SK-N-SH (cell line): ENCODE measurements at places on chromosomes 3 and 15. TPM values are rescaled to one million over a fixed set of nuclear protein-coding genes. Genes with fewer than 3 reads are reported as not detected.

DNA sequence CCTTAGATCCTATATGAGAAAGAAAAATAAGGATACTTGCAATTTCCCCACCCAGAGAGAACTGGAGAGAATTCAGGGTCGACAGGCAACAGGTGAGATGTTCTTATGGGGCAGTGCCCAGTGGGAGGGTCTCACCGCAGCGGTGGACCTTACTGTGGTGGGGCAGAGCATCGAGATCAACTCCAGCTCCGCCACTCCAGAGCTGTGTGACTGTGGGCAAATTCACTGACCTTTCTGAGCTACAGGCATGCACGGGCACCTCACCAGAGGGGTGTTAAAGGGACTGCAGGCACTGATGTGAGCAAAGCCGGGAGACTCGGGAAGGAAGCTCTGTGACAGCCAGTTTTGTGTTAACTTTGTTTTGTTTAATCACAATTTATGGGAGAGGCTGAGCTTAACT is 30.9 kb downstream of the RGMA start:
- H3K4me3 ChIP-seq, result no peak overlapping the region
- H3K36me3 ChIP-seq, result no peaks in the 10 kb centered on the region
- no peak overlapping the region for H3K27ac ChIP-seq
- no peaks in the 10 kb centered on the region for H3K27me3 ChIP-seq
- DNase-seq, result no peak
- no peaks in the 10 kb centered on the region; the same call in 1 of the 2 replicates for H3K4me1 ChIP-seq

- no peaks in the 10 kb centered on the region; the same call in 1 of the 2 replicates for H3K27me3 ChIP-seq
- no peaks in the 10 kb centered on the region for H3K4me1 ChIP-seq
- H3K4me3 ChIP-seq, result no peak overlapping the region
- no peak for DNase-seq
- H3K36me3 ChIP-seq, result no peaks in the 10 kb centered on the region
Measured at GRCh38 chr3:122985539-122985938, 42.0 kb downstream of the SEMA5B start.

DNA sequence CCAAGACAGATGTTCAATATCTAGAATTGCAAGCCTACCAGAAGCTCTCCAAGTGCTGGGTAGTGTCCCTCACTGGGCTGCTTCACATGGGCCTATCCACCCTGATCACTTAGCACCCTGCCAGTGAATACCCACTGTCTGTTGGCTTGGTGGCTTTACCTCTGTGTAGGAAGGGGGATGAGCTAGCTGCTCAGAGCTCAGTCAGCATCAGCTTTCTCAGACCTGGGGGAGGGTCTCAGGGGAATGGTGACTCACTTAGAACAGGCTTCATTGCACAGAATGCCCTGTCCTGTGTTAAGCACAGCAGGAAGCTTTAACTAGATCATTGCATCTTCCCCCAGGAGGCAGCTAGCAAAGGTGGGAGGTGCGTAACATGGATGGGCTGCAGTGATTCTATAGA is 209.8 kb downstream of the PDCD6IP start:
- H3K36me3 ChIP-seq, result no peaks in the 10 kb centered on the region
- no peak overlapping the region for H3K27ac ChIP-seq
- no peak overlapping the region for H3K4me3 ChIP-seq
- H3K27me3 ChIP-seq, result no peaks in the 10 kb centered on the region

DNA sequence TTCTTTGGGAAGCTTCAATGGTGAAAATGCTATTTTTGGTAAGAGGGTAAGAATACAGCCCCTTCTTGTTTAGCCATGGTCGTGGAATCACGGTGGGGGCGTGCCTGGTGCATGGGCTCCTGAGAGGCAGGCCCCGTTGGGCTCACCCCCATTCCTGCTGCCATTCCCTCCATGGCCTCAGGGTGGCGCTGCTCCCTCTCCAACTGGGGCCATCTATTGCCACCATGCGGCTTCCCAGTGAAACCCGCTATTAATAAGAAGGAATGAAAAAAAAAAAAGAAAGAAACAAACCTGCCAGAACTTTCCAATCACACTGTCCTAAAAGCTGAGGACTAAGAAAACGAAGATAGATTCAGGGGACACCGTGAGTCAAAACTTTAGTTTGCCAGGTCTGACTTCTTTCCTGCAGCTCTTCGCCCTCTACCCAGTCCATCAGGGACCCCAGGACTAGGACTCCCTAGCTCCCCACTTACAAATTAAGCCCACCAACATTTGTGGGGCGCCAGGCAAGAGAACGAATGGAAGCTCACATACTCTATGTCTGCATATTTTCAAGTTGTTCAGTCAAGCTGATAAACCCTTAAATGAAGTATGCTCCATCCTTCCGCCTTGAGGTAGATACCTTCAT is 30.6 kb upstream of the ABHD2 start:
- H3K4me1 ChIP-seq, result no peaks in the 10 kb centered on the region
- H3K36me3 ChIP-seq, result no peaks in the 10 kb centered on the region
- H3K4me3 ChIP-seq, result no peak overlapping the region; the same call in 1 of the 2 replicates
- peak; percentile 88 for DNase-seq
- H3K27ac ChIP-seq, result no peak overlapping the region

DNA sequence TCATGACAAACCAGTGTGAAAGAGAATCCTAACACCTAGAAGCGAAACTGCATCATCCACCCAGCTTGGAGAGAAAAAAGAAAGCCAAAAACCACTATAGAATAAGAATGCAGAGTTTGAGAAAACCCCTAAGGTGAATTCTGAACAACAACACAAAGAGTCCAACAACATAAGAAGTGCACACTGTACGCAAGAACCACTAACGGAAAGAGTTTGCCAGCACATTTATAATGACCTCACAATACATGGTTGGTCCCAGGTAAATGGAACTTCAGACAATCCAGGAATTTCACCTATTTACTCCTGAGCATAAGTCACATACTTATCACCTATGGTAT is 128.3 kb upstream of the BHLHE40 start:
- peaks cover 14% of the 10 kb centered on the region for H3K4me1 ChIP-seq
- no peaks in the 10 kb centered on the region for H3K27me3 ChIP-seq
- DNase-seq, result no peak
- no peak overlapping the region for H3K27ac ChIP-seq

DNA sequence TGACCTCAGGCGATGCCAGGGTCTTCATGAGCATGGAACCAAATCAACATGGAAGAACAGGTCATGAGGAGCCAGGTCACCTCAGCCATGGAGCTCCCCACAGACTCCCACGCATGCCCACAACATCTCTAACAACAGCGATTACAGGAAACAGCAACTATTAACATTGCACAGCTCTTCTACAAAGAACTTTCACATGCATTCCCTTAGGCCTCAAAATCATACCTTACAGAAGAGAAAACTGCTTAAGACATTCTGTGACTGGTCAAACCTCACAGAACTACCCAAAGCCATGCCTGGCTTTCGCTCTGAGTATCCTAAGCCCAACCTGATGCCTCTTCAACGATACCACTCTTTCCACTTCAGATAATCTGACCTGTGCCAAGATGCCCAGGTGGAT is 117.8 kb downstream of the OXNAD1 start:
- DNase-seq, result no peak
- H3K27ac ChIP-seq, result no peak overlapping the region
- no peak overlapping the region for H3K4me3 ChIP-seq
- H3K27me3 ChIP-seq, result no peaks in the 10 kb centered on the region
- H3K36me3 ChIP-seq, result peaks cover 1% of the 10 kb centered on the region
- peaks cover 7% of the 10 kb centered on the region; the same call in 1 of the 2 replicates for H3K4me1 ChIP-seq

DNA sequence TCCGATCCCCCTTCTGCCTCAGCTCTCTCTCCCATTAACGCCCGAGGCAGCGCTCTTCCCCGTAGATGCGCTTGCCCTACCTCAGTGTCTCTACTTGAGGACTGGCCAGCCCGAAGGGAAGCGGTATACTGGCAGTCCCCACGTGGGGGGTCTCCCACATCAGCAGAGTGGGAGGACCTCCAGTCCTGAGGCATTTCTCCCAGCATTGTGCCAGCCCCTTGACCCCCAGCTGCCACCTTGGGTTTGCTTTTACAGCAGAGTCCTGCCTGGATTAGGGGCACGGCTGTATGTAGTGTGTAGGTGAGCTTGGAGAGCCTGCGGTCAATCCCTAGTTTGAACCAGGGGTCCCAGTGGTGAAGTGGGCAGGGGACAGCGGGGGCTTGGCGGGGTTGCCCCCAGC is 767 bp downstream of the SEMA3F start:
- peaks cover 38% of the 10 kb centered on the region; the same call in 1 of the 2 replicates for H3K4me1 ChIP-seq
- H3K4me3 ChIP-seq, result peak overlapping the region; percentile 67
- H3K27me3 ChIP-seq, result no peaks in the 10 kb centered on the region

GRCh38 chr3:47455806-47456452 is 19.8 kb downstream of the SCAP start:
- H3K36me3 ChIP-seq, result no peaks in the 10 kb centered on the region
- H3K27me3 ChIP-seq, result no peaks in the 10 kb centered on the region
- no peak overlapping the region for H3K27ac ChIP-seq
- no peaks in the 10 kb centered on the region for H3K4me1 ChIP-seq
- no peak overlapping the region for H3K4me3 ChIP-seq

DNA sequence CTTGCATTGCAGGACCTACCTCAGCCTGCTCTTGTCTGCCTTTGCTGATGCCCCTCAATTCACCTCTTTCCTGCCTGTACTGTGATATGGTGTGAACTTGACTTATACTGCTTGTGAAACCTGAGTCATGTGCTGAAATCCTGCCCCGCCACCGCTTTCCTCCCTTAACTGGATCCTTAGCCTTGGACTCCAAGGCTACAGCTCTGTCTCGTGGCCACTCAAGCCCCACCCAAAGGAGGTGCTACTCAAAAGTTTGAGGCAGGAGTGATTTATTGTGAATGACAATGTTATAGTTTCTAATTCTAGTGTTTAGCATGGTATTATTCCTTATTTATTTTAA is 56.1 kb downstream of the MYZAP start:
- no peak for DNase-seq
- no peaks in the 10 kb centered on the region for H3K4me1 ChIP-seq
- H3K27ac ChIP-seq, result no peak overlapping the region

GRCh38 chr15:33161209-33161608 is 33.3 kb downstream of the FMN1 start:
- H3K36me3 ChIP-seq, result no peaks in the 10 kb centered on the region
- H3K27ac ChIP-seq, result peak overlapping the region; percentile 98
- peaks cover 21% of the 10 kb centered on the region for H3K4me1 ChIP-seq
- DNase-seq, result peak; percentile 48
- no peaks in the 10 kb centered on the region for H3K27me3 ChIP-seq

DNA sequence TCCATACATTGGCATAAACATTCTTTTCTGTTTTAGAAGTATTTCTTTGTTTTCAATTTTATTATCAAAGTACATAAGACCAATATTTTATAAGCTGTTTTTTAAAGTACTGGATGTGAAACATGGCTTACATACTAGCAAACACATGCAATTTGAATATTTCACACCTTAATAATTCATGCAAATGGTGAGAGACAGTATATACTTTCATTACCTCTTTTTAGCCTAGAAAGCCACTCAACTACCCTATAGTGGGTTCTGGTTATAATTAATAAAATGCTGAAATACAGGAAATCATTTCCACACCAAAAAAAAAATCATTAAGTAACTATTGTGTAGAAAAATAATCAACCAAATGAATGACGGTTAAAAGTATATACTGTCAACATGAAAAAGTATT is 38.5 kb upstream of the MELTF start:
- H3K27me3 ChIP-seq, result no peaks in the 10 kb centered on the region
- H3K4me1 ChIP-seq, result no peaks in the 10 kb centered on the region
- H3K27ac ChIP-seq, result no peak overlapping the region
- no peak overlapping the region for H3K4me3 ChIP-seq
- no peak for DNase-seq

DNA sequence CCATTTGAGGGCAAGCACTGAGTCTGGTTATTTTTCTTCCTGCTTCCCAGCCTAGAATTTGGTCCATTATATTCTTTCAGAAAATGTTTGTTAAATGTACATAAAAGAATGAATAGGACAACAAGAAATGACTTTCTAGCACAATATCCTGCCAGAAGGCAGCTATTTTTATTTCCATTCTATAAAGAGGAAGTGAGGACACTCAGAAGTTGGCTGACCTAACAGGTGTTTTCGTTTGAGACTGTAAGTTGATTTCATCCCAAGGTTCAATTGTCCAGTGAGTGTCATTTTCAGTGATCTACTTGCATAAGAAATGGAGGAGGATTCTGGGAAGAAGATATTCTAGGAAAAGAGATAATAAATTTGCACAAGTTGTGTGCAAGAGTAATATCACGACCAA is 191.9 kb upstream of the POU1F1 start:
- DNase-seq, result no peak
- H3K27ac ChIP-seq, result no peak overlapping the region
- H3K4me3 ChIP-seq, result no peak overlapping the region
- H3K36me3 ChIP-seq, result no peaks in the 10 kb centered on the region
- H3K4me1 ChIP-seq, result no peaks in the 10 kb centered on the region

DNA sequence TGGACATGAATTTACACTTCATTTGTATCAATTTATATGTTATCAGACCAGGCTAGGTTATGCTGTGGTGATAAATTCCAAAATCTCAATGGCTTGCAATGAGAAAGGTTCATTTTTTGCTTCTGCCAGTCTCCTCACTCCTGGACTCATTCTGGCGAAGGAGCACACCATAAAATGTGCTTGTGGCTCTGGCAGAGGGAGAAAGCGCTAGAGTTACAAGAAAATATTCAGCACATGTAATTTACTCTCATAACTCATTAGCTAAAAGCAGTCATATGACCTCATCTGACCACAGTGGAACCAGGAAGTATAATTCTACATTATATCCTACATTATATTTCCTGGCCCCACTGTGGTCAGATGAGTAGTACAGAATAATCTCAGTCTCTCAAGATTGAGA is 193.8 kb downstream of the BCHE start:
- no peaks in the 10 kb centered on the region for H3K36me3 ChIP-seq
- H3K27me3 ChIP-seq, result no peaks in the 10 kb centered on the region
- no peak overlapping the region for H3K4me3 ChIP-seq
- H3K4me1 ChIP-seq, result peaks cover 19% of the 10 kb centered on the region

- peaks cover 11% of the 10 kb centered on the region for H3K4me1 ChIP-seq
- no peaks in the 10 kb centered on the region for H3K27me3 ChIP-seq
- DNase-seq, result no peak
- H3K36me3 ChIP-seq, result no peaks in the 10 kb centered on the region
- H3K4me3 ChIP-seq, result no peak overlapping the region
- H3K27ac ChIP-seq, result peak overlapping the region; percentile 76
Measured at GRCh38 chr3:65729555-65729954, 309.2 kb downstream of the MAGI1 start.

- H3K27ac ChIP-seq, result no peak overlapping the region
- H3K4me1 ChIP-seq, result peaks cover 18% of the 10 kb centered on the region; the same call in 1 of the 2 replicates
Measured at GRCh38 chr15:69098771-69099170, 61.7 kb upstream of the GLCE start.

- H3K27ac ChIP-seq, result no peak overlapping the region
- H3K36me3 ChIP-seq, result no peaks in the 10 kb centered on the region
- H3K4me1 ChIP-seq, result no peaks in the 10 kb centered on the region
Measured at GRCh38 chr3:189936201-189936945, 184.3 kb downstream of the P3H2 start.

GRCh38 chr15:69304182-69304545 is 5.5 kb downstream of the PAQR5 start:
- no peaks in the 10 kb centered on the region for H3K27me3 ChIP-seq
- DNase-seq, result no peak
- H3K4me1 ChIP-seq, result peaks cover 19% of the 10 kb centered on the region
- H3K36me3 ChIP-seq, result no peaks in the 10 kb centered on the region

The WDR76 gene
- polyA plus RNA-seq, result 1.8 TPM in 2 replicates

The MOBP gene
- not detected in 2 replicates for polyA plus RNA-seq

The GP9 gene
- not detected in 2 replicates for polyA plus RNA-seq

The SYNPR gene
- not detected in 2 replicates for polyA plus RNA-seq

The GNAT1 gene
- polyA plus RNA-seq, result not detected in 2 replicates

The ZBTB47 gene
- polyA plus RNA-seq, result 9.9 and 13.0 TPM in 2 replicates

The MAP1A gene
- 5.3 and 6.0 TPM in 2 replicates for polyA plus RNA-seq
